ENCODE measurements at places on chromosomes 4 and X.
A peak's percentile ranks its signal among the peaks of the same experiment; 100 is the strongest.

DNA sequence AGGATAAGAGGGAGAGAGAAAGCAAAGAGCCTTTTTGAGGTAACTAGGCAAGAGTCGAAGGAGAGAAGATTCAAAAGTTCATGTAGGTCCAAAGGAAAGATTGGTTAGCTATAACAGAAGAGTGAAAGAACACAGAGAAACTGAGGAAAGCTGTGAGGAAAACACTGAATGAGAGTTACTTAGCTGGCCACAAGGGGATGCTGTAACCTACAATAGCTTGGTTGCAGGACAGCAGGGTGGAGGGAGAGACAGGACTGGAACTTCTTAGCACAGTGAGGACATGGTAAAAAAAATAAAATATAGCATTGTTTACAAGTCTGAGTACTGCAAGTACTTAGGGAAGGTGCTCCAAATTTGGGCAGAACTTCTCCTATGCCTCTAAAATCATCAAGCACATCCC lies 48.3 kb downstream of the RAI2 start:
- DNase-seq = no peak

- no peak for DNase-seq
These were observed 120.5 kb downstream of the ADGRL3 start for GRCh38 chr4:61320631-61321030.

GRCh38 chrX:139811942-139812629 lies 104.1 kb upstream of the MCF2 start:
- DNase-seq = no peak

GRCh38 chr4:8157496-8157895 lies 1.1 kb downstream of the ABLIM2 start:
- DNase-seq = no peak

DNA sequence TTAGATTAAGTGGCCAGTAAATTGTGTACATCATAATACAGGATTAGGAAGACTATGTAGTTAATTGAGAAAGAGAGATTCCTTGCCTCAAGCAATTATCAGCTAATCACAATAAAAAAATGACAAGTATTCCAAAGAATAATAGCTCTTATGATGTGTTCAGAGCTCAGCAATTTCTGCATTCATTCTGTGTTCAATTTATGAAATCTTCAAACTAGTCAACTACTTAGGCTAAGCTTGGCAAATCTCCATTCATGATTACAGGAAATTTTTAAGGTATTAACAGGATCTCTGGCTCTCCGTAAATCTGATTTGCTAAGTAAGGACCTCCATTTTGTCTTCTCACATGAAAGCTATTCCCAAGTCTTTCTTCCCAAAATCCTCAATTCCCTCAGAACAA lies 256.9 kb upstream of the TEX13A start:
- DNase-seq = no peak

DNA sequence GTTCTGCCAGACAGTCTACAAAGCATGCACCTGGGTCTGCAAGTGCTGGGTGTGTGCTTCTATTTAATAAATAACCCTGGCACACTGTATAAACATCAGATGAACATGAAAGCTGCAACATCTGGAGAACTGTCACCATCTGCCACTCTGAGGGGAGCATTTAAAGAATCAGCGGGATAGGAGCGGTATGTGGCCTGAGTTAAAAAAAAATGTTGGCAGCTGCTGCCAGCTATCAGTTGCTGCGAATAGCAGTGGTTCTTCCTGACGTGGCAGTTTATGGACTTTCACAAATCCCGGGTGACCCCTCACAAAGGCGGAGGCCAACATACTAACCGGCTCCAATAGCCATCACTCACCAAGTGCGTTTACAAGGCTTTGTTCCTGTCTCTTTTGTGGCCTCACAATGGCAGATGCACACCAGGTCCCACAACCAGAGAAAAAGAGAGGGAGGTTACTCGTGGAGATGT lies 95.1 kb downstream of the RASL11B start:
- DNase-seq = no peak

DNA sequence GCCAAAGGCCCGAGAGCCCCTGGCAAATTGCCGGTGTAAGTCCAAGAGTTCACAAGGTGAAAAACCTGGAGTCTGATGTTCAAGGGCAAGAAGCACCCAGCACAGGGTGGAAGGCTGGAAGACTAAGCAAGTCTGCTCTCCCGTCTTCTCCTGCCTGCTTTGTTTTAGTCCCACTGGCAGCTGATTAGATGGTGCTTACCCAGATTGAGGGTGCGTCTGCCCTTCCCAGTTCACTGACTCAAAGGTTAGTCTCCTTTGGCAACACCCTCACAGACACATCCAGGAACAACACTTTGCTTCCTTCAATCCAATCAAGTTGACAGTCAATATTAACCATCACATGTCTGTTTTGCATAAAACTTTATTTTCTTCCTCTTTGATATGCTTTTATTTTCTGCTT lies 157.4 kb downstream of the HS3ST1 start:
- DNase-seq = no peak

GRCh38 chr4:4860600-4861389 lies 1.3 kb downstream of the MSX1 start:
- peak; percentile 54 for DNase-seq

- no peak for DNase-seq
These were observed 13.7 kb downstream of the LINC00632 start for GRCh38 chrX:140723121-140723715.

- DNase-seq = no peak
These were observed 204.0 kb upstream of the PUDP start for GRCh38 chrX:7351926-7352325.

DNA sequence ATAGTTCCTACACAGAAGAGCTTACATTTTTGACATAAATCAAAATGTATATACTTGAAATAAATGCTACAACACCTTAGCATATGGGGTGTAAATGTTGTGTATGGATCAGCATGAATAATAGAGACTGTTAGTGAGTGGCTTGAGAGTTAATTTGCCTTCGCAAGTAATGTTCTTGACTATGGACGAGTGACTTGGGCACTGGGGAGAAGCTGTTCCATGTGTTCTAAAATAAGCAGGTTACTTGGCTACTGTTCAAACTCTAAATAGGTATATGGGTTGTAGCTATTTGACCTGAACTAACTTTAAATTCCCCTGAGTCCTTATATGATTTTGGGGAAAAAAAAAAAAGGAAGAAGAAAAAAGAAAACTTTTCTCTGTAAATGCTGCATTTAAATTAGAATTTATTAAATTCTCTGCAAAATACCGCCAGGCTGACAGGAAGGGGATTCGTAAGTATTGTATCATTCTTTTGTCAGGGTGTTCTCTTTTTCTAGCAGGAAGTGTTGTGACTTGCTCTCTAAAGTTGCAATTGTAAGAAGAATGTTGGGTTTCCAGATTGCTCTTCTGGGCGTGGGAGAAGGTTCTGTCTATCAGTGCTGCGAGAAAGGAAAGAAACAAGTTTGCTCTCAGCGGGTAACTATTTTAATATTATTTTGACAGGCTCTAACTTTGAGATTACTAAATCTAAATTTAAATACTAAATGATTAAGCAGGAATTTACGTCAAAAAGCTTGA lies 32.2 kb downstream of the PLS3 start:
- no peak for DNase-seq

DNA sequence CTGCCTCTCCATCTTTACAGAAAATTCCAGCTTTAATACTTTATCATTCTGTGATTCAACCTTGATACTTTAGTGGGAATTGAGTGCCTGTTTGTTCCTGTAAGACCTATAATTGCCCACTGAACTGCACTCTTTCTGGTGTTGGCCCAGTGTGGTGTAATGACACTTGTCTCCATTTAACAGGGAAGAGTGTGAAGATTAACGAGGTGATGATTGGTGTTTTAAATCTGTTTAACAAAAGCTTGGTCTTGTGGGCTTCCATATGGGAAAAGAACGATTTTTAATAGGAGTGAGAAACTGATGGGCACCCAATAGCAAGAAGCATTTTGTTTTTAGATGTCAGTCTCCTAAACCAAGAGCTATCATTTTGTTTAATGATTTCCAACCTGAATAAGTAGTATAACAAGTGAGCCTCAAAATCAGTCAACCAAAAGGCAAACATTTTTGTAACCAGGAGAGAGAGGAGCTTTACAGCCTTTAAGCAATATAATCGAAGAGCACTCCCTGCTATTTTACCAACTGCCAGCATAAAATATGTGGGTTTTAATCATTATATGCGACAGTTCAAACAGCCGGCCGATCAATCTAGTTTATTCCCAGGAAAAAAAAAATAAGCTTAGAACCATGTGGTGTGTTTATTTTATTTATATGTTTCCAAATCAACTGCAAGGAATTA lies 50.2 kb downstream of the SUPT20HL1 start:
- DNase-seq = no peak

- DNase-seq = no peak
These were observed 75.1 kb upstream of the HTR2C start for GRCh38 chrX:114508756-114509155.

GRCh38 chr4:184395971-184396391 lies 78.4 kb downstream of the IRF2 start:
- no peak for DNase-seq

GRCh38 chrX:46180258-46180687 lies 364.9 kb downstream of the ZNF674 start:
- DNase-seq = peak; percentile 32

GRCh38 chr4:155908187-155909139 lies 5.0 kb downstream of the TDO2 start:
- DNase-seq = no peak

DNA sequence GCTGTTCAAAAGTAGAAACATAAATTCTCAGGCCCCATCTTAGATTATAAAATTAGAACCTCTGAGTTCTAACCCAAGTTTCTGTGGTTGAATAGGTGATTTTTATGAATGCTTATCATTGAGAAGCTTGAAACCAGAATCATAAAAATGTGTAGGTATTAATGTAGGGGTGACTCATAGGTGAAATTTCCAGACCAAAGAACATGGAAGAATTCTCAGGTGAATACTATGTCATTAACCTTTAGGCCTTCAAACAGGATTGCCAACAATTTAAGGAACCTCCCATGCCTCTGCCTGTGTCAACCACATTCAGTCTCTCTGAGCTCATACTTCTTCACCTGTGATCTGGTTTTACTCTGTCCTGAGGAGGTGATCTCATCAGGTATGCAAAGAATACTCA lies 177.8 kb downstream of the NPFFR2 start:
- DNase-seq = no peak

DNA sequence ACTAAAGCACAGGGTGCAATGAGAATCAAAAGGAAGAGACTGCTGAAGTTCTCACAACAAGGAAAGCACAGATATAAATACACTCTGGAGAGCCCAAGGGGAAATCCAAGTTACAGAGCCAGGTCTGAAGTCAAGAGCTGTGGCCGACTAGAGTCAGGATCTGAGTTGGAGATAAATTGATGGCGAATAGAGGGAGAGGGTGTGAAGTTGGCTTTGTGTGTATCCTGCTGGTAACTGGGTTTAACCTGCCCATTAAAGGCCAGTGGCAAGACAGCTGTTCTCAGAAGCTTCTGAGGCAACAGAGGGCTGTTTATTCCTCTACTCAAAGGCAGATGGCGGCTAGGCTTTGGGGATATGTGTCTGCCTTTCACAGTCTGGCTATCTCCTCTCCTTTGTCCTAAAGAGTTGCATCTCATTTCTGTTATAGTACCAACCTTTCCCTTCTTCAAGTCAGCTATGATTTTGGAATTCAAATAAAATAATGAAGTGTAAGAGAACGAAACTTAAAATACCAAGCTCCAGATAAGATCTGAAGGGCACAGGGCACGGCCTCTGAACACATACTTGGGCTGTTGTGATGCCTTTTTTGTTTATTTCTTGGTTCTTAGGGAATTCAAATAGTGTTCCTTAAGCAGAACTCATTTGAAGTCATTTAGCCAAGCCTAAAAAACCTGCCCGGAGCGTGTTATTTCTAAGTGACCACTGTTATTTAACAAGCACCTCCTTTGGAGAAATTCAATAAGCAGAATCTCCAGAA lies 142.1 kb downstream of the APBB2 start:
- DNase-seq = no peak

- no peak for DNase-seq
These were observed 18.5 kb upstream of the TET2 start for GRCh38 chr4:105128208-105128607.

GRCh38 chrX:3345281-3346191 lies 916 bp downstream of the MXRA5 start:
- no peak for DNase-seq

- DNase-seq = no peak
These were observed 187.9 kb downstream of the KDR start for GRCh38 chr4:54937501-54937900.

GRCh38 chr4:14615671-14616070 lies 386.6 kb upstream of the CPEB2 start:
- no peak for DNase-seq

- no peak for DNase-seq
These were observed 34.0 kb downstream of the PLAC8 start for GRCh38 chr4:83080561-83080960.

GRCh38 chr4:125387770-125388169 lies 73.0 kb downstream of the FAT4 start:
- DNase-seq = no peak
